ENCODE measurements at places on chromosomes 6 and 20.

DNA sequence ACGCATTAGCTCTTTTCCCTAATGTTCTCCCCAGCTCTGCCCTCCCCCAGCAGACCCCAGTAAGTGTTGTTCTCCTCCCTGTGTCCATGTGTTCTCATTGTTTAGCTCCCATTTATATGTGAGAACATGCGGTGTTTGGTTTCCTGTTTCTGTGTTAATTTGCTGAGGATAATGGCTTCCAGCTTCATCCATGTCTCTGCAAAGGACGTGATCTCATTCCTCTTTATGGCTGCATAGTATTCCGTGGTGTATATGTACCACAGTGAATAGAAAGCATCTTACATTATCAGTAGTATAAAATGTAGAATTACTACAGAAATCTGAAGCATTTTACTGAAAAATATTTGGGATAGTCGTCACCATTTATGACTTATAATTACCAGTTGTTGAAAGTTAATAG lies 21.8 kb downstream of the HLA-DRA start:
- no peak for DNase-seq

GRCh38 chr6:78746457-78746856 lies 120.9 kb upstream of the IRAK1BP1 start:
- DNase-seq: no peak

- DNase-seq: no peak
These were observed 525.4 kb upstream of the RNF217 start for GRCh38 chr6:124436803-124437202.

- no peak for DNase-seq
These were observed 35.8 kb downstream of the HLA-B start for GRCh38 chr6:31321005-31321707.

DNA sequence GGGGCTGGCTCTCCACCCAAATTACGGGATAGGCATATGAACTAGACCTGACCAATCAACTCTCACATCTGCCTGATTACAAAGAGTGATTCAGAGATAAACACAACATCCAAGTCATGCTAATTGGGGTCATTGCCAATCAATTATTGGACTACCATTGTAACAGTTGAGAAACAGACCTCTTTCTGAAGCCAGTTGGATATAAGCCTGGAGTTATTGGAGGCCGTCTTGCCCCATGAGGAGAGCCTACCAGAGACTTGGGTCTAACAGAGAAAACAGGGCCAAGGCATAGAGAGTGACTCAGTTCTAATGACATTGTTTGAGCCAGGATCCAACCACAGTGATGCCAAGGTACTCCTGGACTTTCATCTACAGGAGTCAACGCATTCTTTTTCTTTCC lies 39.4 kb upstream of the HIVEP2 start:
- peak; percentile 34 for DNase-seq

- peak; percentile 6 for DNase-seq
These were observed 4.5 kb downstream of the LMBRD1 start for GRCh38 chr6:69792292-69792691.

DNA sequence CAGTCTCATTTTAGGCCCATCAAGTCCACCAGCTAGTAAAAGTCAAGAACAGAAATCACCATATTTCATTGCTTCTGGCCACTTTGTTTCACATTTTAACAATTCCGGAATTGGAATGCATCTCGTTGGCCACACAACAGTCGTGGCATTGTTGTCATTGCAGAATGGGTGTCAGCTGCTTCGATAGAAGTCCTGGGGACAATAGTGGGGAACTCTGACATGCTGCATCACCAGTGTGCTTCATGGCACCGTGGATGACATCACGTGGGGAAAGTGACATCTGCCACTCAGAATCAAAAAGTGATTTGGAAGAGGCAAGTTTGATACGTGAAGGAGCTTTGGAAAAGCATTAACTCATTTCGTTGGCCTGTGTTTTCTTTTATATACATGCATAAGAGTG lies 43.8 kb upstream of the XRN2 start:
- DNase-seq: no peak

GRCh38 chr20:44438782-44439181 lies 36.9 kb upstream of the TTPAL start:
- DNase-seq: no peak

- DNase-seq: no peak
These were observed 53.1 kb downstream of the MAP3K7 start for GRCh38 chr6:90533615-90534336.

DNA sequence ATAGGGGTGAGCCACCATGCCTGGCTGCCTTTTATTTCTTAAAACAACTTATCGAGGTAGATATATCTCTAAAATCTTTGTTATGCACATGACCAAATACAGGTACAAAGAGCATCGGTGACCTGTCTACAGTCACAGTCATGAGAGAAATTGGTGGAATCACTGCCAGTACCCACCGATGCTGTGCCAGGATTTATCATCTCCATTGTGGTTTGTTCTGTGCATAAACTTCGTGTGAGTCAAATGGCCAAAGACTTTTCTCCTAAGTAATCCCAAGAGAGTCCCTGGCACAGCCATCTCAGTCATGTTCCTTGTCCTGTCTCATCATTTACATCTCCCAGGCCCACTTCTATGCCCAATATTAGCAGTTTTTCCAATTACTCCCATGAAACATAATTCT lies 9.0 kb downstream of the GSTA3 start:
- DNase-seq: no peak

DNA sequence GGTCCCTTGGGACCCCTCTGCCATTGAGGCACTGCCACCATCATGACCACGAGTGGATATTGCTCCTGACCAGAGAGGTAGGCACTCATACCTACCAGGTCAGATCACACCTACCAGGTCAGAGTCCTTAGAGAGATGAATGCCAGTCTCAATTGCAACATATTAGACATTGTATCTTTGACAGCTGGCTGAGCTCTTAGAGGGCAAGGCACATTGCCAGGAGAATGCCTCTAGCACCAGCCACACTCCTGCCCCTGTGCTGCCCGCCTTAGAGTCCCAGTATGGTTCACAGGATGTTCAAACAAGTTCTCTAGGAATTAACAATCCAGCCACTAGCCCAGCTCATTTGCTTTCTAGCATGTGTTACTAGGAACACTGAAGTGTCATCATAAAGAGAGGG lies 65.9 kb downstream of the TMEM244 start:
- peak; percentile 89 for DNase-seq

- peak; percentile 36 for DNase-seq
These were observed 23.2 kb upstream of the PNPLA1 start for GRCh38 chr6:36246506-36247268.

GRCh38 chr6:75863001-75863400 lies 114.0 kb downstream of the MYO6 start:
- no peak for DNase-seq

DNA sequence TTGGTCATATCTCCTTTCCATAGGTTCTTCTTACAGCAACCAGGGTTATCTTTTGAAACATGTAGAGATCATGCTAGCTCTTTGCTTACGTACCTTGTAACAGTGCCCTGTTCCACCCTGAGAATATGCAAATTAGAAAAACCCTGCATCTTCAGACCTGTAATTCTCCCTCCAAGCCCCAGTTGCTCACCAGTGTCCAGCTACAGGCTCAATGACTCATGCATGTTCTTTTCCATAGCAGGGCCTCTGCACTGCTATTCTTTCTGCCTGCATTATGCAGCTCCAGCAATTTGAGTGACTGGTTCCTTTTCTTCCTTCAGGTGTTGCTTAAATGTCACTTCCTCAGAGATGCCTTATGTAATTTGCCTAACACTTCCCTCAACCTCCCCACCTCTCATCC lies 636.2 kb downstream of the KHDRBS2 start:
- no peak for DNase-seq

Measured in renal cortical epithelial cell (primary cell).